MM.1S (cell line): ENCODE measurements at places on chromosomes 3 and 15.

GRCh38 chr15:80654299-80654698 lies 40.8 kb upstream of the ABHD17C start:
- no peak for DNase-seq

- no peak for DNase-seq
Observed at GRCh38 chr3:117097351-117097750, 387.8 kb downstream of the TUSC7 start.

DNA sequence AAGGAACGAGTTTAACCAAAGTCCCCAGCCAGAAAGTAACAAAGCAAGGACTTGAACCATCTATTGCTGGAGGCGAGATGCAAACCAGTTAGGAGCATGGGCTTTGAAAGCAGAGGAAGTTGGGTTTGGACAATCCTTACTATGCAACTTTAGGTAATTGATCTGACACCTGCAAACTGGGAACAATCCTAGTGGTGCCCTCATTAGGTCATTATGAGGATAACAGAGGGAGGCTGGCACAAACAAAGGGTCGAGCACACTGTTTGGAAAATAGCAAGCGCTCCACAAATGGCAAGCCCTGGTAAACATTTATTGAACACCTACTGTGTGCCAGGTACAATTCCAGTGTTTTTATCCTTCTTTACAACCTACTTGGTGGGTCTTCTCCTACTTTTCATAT lies 45.6 kb downstream of the WNT5A start:
- no peak for DNase-seq

DNA sequence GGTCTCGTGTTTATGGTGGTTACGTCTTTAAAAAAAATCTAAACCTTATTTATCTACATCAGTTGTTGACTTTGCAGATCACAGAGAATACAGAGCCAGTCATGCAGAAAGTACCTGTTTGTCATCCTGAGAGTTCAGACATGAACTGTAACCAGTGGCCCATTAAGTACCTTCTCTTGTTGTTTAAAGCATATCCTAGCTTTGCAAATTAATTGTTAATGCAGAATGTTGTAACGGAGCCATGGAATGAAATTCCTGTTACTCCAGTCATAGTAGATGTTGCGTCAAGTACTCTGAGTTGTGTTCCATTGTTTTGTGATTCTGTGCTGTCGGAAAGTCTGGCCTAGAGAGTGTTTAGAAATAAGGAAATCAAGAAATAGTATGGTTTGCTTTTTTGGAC lies 205.2 kb downstream of the RBMS3 start:
- no peak for DNase-seq

DNA sequence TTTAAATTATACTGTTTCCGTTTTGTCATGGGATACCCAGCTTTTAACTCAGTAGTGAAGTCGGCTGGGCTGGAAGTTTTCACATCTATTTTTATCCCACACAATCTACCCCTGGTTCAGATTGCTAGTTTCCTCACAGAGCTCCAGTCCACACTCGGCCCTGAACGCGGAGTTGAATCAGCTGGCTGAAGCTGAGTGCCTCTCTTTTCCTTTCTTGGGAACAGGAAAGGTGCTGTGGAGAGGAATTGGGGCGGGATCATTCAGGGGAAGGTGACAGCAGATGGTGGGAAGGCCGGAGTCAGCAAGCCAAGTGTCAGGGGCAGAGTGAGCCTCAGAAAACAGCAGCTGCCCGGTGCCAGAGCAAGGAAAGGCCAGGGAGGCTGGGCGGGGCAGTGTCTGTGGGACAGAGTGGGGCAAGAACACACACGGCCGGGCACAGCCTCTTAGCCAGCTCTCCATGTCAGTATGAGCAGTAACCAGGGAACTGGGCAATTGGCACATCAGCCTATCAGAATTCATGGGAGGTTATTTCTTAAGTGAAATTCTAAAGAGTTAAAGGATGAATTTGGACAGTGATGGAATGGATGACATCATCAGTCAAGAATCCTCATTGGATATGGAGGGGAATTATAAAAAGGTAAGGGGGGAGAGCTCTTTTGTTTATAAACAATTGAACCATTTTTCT lies 135.7 kb upstream of the IL12A start:
- peak; percentile 55 for DNase-seq

GRCh38 chr3:154040283-154040682 lies 80.9 kb upstream of the ARHGEF26 start:
- DNase-seq, result peak; percentile 65

DNA sequence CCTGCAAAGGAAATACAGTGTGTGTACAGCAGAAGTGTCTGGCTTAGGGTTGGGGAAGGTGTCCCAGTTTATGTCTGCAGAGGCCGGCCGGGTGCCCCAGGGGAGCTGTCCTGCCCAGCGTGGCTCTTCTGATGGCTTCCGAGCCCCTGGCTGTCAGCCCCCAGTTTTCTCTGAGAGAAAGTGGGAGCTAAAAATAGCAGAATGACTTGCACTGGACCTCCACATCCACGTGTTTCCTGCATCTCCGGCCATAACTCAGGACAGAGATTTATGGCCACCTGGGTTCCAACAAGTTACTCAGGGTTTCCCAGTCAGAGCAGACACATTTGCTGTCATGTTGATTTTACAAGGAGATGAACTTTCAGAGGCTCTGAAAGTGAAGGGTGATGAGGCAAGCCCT lies 192.0 kb downstream of the ATP10A start:
- DNase-seq, result no peak

- DNase-seq, result no peak
Observed at GRCh38 chr3:414063-414462, 217.5 kb downstream of the CHL1 start.

DNA sequence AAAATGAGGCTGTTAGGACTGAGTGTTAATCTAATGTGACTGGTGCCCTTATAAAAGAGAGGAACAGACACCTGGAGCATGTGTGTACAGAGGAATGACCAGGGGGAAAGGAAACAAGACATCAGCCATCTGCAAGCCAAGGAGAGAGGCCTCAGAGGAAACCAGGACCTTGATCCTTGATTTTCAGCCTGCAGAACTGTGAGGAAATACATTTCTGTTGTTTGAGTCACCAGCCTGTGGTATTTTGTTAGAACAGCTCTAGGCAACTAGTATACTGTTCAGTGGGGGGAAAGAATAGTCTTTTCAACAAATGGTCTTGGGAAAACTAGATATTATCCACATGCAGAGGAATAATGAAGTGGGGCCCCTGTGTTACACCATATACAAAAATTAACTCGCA lies 80.6 kb downstream of the CCR1 start:
- DNase-seq, result no peak

GRCh38 chr3:125051715-125052581 lies 3.8 kb downstream of the HEG1 start:
- DNase-seq, result no peak

GRCh38 chr3:139476348-139476747 lies at the start of gene RBP2:
Gene RBP2, minus strand, starts transcription at chr3:139476516. Its CDS starts 57 bp downstream, at chr3:139476459.
- no peak for DNase-seq

DNA sequence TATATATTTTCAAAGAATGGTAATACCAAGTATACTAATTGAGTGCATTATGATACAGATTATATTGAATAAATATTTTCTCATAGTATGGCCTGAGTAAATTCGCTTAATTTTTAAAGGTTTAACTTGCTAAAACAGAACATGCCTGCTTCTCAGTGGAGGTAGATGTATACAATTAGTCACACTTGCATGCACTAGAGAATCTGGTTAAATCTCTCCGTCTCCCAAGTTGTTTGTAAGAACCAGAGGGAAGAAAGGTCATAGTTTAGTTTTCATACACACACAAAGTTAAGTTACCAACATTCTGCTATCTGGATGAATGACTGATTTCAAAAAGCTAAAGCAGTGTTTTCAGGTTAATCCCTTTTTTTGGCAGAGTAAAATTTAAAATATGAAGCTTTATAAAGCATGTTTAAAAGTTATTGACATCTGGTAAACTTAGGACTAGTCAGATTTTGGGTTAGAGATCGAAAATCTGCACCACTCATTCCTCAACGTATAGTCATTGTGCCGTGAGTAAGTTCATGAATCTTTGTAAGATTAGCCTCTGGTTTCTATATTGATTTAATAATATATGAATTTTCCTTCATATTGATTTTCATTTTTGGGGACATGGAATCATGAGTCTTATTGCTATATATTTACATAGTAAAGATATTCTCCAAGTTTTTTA lies 117.6 kb upstream of the SAMMSON start:
- DNase-seq, result no peak

- no peak for DNase-seq
Observed at GRCh38 chr15:26712335-26712734, 60.5 kb downstream of the GABRB3 start.

DNA sequence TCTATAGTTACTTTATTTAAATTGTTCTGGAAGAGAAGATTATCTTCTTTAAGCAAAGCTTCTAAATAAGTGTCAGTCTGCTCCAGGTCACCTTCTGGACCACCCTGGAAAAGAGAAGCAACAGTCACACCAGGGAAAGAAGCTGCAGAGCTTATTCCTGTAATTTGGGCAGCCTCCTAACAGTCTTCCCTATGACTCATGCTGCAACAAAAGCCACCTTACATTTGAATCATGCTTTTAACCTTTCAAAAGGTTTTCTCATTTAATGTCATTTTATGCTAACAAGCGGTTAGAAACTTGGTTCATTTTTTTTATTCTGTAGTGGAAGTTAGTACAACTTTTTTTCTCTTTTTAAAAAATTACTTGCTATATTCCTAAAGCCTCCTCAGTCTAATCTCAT lies 5.3 kb upstream of the GUCA1C start:
- no peak for DNase-seq

- no peak for DNase-seq
Observed at GRCh38 chr3:15769256-15769915, 28.4 kb downstream of the ANKRD28 start.

DNA sequence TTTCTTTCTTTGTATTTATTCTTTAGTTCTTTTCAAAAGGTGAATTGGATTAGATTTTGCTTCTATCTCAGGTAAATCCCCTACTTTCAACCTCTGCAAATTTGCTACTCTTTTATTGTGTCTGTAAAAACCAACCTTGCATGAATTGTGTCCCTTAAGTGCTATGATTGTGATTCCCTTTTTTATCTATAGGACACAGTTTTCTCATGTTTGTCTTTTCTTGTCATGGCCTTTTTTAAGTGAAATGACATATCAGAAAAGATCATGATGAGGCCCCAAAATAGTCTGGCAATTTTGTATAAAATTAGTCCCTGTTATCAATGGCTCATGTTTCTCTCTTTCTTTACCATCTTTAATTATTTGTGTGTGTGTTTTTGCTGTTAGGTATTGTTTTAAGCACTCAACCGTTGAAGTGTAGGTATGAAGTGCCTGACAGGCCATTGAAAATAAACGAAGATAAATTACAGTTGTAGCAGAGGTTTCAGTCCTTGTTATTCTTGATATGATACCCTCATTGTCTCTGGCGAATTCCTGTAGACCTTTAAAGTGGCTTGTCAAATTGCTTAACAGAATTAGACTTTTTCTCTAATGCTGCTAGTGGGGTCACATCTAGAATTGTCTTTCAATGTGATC lies 184.3 kb downstream of the UBE2E2 start:
- no peak for DNase-seq

DNA sequence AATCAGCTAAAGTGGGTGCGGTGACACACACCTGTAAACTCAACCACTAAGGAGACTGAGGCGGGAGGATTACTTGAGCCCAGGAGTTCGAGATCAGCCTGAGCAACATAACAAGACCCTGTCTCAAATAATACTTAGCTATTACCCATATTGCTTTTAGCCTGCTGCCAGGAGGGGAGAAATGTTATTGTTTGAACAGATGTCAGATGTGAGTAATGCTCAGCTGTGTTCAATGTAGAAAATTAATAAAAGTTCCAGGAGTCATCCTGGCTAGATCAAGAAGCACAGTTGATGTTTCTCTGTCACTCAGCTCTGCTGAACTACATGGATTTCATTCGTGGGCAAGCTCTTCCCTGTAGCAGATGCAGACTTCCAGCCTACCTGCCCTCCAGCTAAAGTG lies 22.2 kb downstream of the LSM3 start:
- no peak for DNase-seq

- DNase-seq, result no peak
Observed at GRCh38 chr3:41239587-41239986, 40.3 kb downstream of the CTNNB1 start.

- no peak for DNase-seq
Observed at GRCh38 chr3:48617559-48617958, 4.0 kb downstream of the TMEM89 start.

GRCh38 chr3:73206030-73206429 lies 144.6 kb downstream of the EBLN2 start:
- DNase-seq, result no peak

DNA sequence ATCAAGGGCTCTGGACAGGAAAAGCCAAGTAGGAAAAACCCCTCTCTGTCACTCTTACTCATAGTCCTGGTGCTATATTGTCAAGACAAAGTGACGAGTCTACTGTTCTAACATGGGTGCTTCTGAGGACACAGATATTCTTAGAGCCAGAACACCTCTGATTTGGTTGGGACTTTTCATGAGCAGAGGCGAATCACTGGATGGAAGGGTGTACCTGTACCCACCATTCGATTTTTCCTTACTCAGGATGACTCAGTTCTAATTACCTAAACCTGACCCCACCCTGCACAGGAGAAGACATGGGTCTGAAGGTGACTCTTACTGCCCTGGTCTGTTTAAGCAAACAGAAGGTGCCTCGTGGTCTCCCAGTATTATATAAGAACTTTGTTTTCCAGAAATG lies 58.5 kb downstream of the ABCC5 start:
- no peak for DNase-seq

GRCh38 chr3:52742418-52743041 lies 28.2 kb downstream of the NEK4 start:
- DNase-seq, result peak; percentile 49

- DNase-seq, result peak; percentile 68
Observed at GRCh38 chr15:60584355-60584998, 105.5 kb upstream of the ICE2 start.

DNA sequence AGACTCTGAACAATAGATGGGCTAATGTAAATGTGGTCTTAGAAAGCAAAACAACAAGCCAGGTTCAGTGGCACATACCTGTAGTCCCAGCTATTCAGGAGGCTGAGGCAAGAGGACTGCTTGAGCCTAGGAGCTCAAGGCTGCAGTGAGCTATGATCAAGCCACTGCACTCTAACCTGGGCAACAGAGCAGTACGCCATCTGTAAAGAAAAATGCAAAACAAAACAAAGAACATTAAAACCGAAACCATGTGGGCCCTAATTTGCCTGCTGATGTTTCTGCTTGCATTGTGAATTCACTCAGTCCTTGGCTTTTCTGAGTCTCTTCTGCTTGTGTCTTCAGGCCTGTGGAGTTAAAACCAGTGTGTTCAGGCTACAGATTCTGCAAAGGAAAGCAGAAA lies 56.7 kb downstream of the CCNL1 start:
- DNase-seq, result peak; percentile 90

GRCh38 chr3:136142592-136142991 lies 53.5 kb downstream of the MSL2 start:
- DNase-seq, result no peak
